Activated CD4-positive, alpha-beta T cell treated with anti-CD3 and anti-CD28 coated beads for 36 hours (primary cell): ENCODE measurements at places on chromosomes 1 and 21. TPM values are rescaled to one million over a fixed set of nuclear protein-coding genes. Genes with fewer than 3 reads are reported as not detected.

Gene MARCKSL1
- 29.3 TPM for total RNA-seq

DNA sequence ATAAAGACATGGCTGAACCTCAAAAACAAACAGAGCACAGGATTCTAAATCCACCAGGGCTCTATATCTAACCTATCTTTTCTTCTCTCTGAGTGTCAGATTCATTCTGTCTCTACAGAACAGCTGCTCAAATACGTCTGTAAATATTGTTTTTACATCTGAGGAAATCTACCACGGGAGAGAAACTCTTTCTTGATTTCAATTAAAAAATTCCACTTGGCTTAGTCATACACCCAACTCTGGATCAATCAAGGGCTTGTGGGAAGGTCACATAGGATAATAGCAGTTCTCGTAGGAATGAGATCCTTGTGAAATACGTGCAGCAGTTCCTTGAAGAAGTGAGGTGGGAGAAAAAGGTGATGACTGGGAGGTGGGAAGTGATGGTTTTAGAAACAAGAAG lies 1355.7 kb upstream of the ADGRL2 start:
- H3K4me1 ChIP-seq: no peaks in the 10 kb centered on the region
- no peaks in the 10 kb centered on the region for H3K36me3 ChIP-seq
- no peak overlapping the region for H3K27ac ChIP-seq
- H3K4me3 ChIP-seq: no peak overlapping the region

Gene KCNJ6
- not detected for total RNA-seq

DNA sequence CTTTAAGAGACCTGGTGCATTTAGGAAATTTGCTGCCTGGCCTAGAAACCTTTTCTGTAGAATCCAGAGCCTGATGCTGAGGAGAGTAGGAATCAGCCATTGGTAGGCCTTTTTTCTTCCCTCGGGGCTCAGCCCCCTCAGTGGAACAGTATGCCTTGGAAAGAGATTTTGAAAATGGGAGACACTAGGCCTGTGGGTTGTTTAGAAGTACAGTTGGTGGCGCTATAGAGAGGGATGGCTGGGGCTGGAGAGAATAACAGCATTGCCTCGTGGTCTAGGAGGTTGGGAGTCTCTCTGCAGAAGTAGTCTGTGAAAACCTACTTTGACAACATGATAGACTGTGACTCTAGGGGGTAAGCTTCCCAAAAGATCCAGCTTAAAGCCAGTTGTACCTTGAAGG lies 8.2 kb downstream of the KIF2C start:
- no peak overlapping the region for H3K27ac ChIP-seq
- H3K36me3 ChIP-seq: peaks cover 50% of the 10 kb centered on the region
- H3K27me3 ChIP-seq: no peaks in the 10 kb centered on the region
- H3K4me1 ChIP-seq: peaks cover 7% of the 10 kb centered on the region
- no peak overlapping the region for H3K4me3 ChIP-seq
- DNase-seq: no peak

- H3K36me3 ChIP-seq: no peaks in the 10 kb centered on the region
- H3K27ac ChIP-seq: no peak overlapping the region
- H3K4me1 ChIP-seq: no peaks in the 10 kb centered on the region
- H3K27me3 ChIP-seq: peaks cover 15% of the 10 kb centered on the region
Observed at GRCh38 chr1:107464827-107465226, 324.0 kb downstream of the NTNG1 start.
